ENCODE measurements at places on chromosomes 13 and 19.

DNA sequence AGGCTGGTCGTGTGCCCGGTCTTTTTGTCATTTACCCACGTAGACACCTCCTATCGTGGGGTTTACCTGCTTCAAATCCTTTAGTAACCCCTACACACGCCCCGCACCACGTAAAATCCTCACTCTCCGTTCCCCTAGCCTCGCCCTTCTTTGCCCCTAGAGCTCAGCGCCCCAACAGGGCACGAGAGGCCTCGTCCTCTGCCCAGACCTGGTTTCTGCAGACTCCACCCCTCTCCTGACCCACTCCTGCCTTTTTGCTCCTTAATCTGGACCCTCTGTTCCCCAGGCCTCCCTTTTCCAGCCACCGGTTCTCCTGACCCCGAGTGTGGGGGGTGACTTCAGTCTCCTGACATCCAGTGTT lies 412 bp downstream of the ZNF528 start:
- DNase-seq, result peak; percentile 30

DNA sequence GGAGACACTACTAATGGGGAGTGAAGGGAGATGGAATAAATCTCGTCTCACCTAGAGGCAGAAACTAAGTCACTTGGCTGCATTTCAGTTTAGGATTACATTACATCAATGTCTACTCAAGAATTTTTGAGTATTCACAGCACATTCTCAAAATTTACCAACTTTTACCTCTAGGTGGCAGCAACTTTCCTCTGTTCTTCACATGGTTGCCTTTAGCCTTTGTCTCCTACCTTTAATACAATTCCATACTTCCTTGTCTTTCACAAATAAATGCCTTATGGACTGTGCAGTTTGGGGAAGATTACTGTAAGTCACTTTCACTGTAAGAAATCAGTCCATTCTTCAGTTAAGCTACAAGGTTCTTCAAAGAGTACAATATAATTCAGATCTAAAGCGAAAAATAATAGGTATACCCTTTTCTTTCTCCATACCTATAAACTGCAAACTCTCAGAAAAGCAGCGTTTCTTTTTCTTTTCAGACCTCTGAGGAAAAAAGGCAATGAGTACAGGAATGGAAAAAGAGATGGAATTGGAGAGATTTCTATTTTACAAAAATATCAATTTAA lies 379.4 kb downstream of the KLF12 start:
- DNase-seq, result peak; percentile 16

DNA sequence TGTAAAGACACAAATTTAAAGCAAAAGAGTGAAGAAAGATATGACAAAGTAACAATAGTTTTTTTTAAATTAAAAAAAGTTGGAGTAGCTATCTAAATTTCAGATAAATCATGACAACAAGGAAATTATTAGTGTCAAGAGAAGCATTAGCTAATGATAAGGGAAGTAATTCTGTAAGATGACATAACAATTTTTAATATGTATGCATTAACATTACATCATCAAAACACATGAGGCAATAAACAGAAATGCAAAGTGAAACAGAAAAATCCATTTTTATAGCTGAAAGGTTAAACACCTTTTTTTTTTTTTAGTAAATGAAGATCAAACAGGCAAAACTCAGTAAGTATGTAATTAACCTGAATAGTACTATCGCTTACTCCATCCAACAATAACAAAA lies 804.9 kb upstream of the PRR20A start:
- DNase-seq, result no peak

DNA sequence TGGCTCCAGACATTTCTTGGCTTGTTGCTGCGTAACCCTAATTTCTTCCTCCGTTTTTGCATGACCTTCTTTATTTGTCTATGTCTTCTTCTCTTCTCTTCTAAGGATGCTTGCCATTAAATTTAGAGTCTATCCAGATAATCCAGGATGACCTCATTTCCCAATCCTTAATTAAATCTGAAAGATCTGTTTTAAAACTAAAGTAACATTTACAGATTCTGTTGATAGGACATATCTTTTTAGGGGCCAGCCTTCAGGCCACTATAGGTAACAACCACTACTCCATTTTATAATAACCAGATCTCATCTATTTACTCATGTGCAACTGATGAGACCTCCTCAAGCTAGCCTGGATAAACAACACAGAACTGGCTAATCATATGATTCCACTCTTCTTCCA lies 490.5 kb upstream of the SLC10A2 start:
- DNase-seq, result no peak

DNA sequence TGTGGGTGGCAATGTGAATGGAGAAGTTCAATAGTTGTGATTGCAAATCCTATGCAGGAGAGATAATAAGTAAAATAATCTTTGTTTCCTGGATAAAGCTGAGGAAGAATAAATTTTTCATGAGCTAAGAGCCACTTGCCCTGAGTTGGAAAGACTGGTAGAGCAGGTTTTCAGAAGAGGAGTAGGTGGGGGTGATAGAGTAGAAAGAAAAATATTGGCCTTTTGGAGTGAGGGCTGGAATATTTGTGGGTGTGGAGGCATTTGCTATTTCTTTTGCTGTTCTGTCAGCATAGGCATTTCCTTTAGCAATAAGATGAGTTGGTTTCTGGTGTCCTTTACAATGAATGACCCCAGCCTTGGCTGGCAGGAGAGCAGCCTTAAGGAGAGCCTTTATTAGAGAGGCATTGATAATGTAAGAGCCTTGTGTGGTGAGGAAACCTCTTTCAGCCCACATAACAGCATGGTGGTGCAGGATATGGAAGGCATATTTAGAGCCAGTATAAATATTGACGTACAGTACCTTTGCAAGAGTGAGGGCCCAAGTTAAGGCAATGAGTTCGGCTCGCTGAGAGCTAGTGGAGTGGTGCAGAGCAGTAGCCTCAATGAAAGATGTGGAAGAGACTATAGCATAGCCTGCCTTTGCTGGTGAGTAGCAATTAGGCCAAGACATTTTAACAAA lies 11.6 kb upstream of the ZNF431 start:
- DNase-seq, result no peak

DNA sequence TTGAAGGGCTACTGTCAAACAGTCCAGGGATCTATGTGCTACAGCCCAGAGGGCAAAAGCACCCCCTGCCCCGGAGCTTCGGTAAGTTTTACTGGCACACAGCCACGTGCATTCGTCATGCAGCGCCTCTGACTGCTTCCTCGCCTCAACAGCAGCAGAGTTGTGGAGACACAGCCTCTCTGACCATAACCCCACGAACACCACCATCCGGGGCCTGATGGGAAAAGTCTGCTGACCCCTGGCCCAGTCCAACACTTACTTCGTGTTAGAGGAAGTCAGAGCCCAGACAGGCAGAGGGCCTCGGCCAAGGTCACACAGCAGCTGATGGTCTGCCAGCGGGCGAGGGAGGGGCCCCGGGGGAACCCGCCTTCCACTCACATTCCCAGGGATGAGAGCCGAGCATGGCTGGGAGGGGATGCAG lies 5.1 kb downstream of the CBARP start:
- no peak for DNase-seq

DNA sequence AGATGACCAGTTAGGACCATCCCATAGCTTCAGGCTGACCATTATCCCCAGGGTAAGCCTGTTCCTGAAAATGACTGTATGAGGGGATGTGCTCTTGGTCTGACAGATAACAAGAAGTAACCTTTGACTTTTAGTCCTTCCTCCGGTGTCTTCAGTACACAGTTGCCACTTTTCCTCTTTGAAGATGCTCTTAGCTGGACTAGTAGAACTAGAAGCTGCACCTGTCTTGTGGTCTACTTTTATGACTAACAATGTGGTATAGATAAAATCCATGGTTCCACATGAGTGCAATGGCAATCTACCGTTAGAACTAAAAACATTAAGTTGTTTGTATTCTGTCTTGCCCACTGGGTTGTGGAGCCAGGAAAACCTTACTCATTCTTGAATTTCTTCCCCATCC lies 5.9 kb upstream of the RUBCNL start:
- no peak for DNase-seq

DNA sequence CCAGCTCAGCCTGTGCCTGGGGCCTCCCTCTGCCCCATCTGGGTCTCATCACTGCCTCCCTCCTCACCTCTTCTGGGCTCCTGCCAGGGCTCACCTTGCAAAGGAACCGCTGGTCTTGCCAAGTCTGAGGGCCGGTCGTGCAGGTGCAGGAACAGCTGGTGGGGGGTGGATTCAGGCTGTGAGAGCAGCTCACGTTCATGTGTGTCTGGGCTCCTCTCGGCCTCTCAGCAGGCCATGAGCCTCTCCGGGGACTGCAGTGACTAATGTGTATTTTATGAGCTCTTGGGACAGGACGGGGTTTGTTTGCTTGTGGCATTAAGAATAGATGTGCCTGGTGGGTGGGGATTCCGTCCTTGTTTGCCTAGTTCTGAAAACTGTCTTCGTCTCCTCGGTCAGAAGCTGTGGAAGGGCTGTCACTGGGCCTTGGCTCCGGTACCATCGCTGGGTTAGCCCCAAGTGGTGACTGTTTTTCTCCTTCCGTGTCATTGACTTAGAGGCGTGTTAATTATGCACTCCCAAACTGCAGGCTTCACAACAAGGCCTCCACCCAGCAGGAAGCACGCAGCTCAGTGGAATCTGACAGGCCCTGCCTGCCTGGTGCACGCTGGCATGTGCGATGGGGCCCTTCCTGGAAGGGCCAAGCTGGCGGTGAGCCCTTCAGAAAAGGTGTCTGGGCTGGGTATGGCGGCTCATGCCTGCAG lies 77.6 kb downstream of the KDM4B start:
- DNase-seq, result peak; percentile 93

DNA sequence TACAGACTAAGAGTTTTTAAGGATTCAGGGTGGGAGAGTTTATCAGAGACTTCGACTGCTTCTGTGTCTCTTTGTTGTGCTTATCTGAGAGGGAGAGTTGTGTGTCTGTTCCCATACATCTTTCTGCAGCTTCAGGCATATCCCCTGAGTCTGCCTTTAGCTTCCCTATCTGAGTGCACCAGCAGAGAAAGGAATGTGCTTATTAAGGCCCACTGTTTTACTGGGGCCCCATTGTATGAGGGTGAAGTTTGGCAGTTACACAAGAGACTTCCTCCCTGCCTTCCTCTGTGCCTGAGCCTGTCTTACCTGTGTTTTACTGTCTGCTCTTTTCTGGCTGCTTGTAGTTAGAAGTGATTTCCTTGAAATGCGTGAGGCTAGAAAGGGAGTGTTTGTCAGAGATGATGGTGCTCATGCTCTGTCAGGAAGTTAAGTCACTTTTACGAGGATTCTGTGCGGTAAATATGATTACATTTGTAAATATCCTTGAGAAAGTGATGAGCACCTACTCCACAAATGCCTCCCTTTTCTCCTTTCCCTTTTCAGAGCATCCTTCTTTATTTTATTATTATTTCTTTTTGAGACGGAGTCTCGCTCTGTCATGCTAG lies 1228.9 kb upstream of the MIR17HG start:
- DNase-seq, result no peak

GRCh38 chr13:114019367-114019766 lies 45.5 kb upstream of the C13orf46 start:
- peak; percentile 76 for DNase-seq

DNA sequence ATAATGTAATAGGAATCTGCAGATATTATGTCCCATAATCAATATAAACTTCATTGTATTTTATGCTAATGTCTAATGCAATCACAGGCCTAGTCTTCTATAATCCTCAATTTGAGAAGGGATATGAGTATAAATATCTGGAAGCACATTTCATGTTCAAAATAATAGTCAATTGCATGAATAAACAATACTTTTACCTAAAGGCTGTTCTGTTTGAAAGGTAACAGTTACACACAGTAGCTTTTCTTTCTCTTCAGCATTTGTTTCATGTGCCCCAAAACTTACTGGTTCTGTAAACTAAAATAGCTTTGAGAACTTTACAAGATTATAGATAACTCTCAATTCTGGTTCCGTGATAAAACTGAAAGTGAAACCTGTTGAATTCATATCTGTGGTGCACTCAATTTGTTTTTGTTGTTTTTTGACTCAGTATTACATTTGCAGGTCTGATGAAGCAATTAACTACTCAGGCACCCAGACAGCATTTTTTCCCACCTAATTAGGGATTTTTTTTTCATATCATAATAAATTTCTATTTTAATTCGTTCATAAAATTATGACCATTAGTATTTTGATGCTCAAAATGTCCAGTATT lies 1193.8 kb downstream of the SLITRK1 start:
- DNase-seq, result no peak

- peak; percentile 82 for DNase-seq
Measured at GRCh38 chr13:50124536-50125303, 109.5 kb downstream of the KCNRG start.

DNA sequence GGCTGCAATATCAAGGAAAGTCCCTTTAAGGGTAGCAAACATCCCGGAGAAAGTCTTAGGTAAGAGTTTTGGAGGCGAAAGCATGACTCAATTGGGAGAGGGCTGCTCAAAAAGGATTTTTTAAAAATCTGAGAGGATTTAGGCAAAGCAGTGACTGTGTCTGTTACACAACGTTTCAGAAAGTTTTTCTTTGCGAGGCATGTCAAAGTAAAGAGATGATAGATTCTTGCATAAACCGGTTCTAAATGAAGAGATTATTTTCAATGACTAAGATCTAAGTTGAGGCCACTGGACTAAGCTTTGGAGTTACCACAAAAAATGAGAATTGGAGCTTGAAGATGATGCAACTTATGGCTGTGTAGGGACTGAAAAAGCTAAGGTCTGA lies 43.7 kb upstream of the ENOX1 start:
- DNase-seq, result no peak

DNA sequence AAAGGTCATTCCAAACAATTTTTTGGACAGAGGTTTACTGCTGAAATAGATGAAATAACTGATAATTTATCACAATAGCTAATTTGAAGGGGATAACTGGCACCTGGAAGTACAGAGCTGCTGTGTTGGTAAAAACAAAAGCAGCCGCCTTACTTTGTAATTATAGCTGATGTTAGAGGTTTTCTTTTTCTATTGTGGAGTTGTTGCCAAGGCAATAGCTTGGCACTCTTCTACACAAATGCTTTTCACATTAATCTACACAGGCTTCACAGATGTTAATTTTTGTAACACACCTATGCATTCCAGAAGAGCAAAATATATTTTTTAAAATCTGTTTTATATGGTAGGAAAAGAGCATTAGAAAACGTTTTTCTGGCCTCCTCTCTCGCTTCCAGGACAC lies 56.9 kb downstream of the LACC1 start:
- DNase-seq, result no peak

- no peak for DNase-seq
Measured at GRCh38 chr19:46239193-46240024, 9.9 kb downstream of the IGFL1 start.

- no peak for DNase-seq
Measured at GRCh38 chr13:33322543-33322809, 36.9 kb upstream of the STARD13 start.

GRCh38 chr13:21048901-21049698 lies 12.3 kb downstream of the LATS2 start:
- no peak for DNase-seq

All from H54 (cell line).